T-helper 1 cell (primary cell): ENCODE measurements at places on chromosomes 3 and 15.

DNA sequence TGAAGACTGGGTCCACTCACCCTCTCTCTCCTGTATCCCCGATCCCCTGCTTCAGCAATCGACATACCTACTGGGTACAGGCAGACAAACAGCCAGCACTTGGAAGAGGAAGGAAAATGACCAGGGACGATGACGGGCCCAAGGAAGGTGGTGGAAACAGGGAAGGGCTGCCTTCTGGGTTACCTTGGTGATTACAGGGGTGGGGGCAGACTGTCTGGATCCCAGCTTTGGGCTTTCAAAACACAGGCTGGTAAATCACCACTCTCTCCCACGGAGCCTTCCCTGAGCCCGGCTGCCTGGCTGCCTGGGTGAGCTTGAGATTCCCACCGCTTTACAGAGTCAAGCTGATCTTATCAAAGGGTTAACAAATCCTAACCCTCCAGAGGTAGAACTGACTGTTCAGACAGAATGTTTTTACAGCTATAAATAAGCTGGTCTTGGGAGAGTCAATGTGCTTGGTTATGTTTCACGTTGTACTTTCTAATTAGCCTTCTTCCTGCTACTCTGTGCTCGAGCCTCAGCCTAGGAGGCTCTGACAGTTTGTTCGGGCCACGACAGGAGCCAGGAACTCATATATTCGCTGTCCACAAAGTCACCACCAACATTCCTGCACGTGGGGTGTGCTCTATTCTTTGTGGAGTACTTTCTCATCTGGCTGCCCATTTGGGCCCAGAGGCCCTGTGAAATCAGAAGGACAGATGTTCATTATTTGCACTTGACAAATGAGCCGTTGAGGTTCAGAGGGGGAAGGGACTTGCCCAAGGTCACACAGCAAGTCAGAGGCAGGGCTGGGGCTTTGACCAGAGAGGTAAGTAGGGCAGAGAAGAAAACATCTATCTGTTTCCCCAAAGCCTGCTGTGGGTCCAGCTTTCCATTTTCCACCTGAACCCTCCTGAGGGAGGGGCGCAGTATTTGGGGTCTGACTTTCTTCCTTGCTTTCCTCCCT is 63.5 kb downstream of the FEM1B start:
- no peak for DNase-seq

DNA sequence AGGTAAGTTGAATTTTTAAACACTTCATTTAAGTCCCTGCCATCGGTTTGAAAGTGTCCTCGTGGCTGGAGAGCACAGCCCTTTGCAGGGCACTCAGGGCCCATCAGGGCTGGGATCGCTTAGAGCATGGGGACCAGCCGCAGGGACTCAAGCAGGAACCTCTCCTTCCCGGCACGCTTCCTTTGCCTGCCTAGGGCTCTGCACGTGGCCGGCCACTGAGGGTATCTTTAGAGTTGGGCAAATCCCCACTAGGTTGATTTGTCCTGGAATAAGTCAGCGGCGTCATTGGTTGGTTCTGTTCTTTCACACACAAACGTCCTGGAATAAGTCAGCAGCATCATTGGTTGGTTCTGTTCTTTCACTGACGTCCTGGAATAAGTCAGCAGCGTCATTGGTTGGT is 131.6 kb downstream of the OCA2 start:
- DNase-seq = no peak

DNA sequence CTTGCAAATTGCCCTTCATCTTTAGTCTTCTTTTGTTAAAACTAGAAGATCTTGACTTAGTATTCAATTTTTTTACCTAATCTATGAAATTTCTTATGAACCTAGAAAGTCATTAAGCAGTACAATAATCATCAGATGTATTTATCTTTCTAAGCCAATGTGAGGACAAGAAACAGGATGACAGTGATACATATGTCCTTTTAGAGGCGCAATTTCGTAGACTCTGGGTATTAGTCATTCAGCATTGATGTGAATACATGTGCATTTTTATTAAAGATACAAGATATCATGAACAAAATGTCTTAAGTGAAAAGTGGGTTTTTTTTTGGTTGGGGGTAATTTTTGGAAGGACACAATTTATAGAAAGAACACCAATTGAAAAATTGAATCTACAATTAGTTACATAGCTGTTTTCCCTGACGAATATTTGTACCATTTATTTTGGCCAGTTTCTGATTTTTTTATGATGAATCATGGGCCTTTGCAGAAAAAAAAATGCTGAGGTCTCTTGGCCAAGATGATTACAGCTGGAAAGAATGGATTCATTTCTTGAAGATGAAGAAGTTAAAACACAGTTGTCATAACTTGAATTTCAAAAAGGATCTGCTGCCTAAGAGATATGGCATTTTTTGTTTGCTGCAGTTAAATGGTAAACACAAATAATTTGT is 48.9 kb upstream of the AGTR1 start:
- DNase-seq = no peak

DNA sequence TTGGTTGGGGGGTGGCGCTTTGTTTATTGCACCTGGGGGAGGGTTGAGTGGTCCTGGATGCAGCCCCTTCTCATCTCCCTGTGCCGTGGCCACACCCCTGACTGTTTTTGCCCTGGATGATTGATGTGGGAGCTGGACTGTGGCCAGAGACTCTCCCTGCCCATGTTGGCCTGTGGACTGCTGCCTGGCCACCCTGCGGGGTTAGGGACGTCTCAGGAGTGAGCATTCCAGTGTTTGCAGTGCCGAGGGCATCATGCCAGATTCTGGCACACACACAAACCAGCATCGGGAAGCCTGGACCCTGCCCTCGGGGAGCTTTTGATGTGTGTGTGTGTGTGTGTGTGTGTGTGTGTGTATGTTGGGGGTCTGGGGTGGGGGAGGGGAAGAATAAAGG is 15.8 kb downstream of the APBA2 start:
- no peak for DNase-seq

DNA sequence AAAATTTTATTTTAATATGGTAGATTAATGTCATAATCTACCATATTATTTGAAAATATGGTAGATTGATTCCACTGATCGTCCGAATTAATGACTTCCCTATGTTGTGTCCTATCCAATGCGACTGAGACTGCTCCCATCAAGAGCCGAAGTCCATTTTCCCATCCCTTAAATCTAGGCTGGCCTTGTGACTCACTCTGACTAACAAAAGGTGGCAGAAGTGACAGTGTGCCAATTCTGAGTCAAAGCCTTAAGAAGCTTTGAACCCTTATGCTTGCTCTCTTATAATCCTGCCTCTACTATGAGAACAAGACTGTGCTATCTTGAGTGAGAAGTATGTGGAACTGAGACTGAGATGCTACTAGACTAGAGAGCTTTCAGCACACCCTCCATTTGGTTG is 387.2 kb downstream of the ROBO1 start:
- DNase-seq = no peak

DNA sequence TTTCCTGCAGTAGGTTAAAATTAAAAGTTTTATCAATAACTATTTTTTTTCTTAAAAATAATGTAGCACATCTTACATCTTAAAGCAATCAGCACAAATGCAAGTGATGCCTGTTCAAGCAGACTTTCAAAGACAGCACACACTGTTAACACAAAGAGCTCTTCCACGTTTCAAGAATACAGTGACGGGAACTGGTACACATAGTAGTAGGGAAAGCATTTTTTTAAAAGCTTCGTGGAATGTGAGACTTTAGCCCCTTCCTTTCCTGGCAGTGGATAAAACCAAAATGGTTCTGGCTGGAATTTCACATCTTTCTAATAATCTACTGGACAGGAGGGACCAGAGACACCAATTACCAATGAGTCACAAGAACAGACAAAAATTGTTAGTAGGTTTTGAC is 33.5 kb upstream of the SLC2A2 start:
- no peak for DNase-seq
